ENCODE measurements at places on chromosomes 4 and X. TPM values are rescaled to one million over a fixed set of nuclear protein-coding genes. Genes with fewer than 3 reads are reported as not detected.

Gene PCDH7
- total RNA-seq, result 44.1 TPM

Gene FAM114A1
- total RNA-seq, result 507 TPM

Gene SCRG1
- under 0.01 TPM for total RNA-seq

Gene VSIG1
- not detected for total RNA-seq

Gene TGIF2LX
- total RNA-seq, result not detected

Gene GPRASP3
- 8.1 TPM for total RNA-seq

Gene NPNT
- not detected for total RNA-seq

- no peak for DNase-seq
Measured at GRCh38 chr4:123676890-123677229, 280.3 kb downstream of the SPRY1 start.

- DNase-seq, result no peak
Measured at GRCh38 chrX:137034508-137034872, 695 bp upstream of the GPR101 start.

DNA sequence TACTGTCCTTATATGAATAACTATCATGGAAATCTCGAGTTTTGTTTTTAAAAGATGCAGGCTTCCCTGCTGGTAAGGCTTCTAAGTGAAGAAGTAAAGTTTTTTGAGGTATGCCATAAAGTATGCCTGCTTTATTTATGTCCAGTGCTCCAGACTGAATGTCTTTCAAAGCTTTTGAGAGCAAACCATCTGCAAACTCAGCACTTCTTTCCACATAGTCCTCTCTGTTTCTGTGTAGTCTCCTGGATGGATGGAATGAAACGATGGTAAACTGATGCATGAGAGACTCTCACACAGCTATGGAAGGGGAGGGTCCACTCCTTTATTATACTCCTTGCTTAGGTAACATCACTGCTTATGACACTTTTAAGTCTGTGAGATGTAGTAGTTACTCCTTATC lies 73.7 kb downstream of the NCAPG start:
- DNase-seq, result no peak

GRCh38 chrX:112844250-112844649 lies 3.6 kb upstream of the AMOT start:
- peak; percentile 50 for DNase-seq

- DNase-seq, result peak; percentile 99
Measured at GRCh38 chr4:70687821-70688794, at the start of gene UTP3. Gene UTP3 (plus strand): TSS chr4:70688532. CDS start chr4:70688678, 146 bp downstream.

DNA sequence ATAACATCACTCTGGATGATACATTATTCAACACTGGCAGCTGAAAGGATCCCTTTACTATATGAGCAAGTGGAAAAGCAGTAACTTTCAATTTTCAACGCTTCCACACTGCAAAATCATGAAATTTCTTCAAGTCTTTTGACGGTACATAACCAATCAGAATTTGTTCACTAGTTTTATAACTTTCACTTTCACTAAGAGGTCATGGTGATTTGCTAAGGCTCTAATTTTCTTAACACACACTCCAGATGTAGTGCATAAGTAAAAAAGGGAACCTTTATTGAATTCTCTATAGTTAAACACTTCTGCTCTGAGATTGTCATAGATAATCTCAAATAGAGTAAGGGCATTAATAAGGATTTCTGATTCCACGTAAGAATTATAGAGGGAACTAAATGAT lies 4.1 kb downstream of the ARMCX2 start:
- no peak for DNase-seq

- DNase-seq, result peak; percentile 93
Measured at GRCh38 chr4:101367201-101367600, 19.9 kb upstream of the PPP3CA start.

DNA sequence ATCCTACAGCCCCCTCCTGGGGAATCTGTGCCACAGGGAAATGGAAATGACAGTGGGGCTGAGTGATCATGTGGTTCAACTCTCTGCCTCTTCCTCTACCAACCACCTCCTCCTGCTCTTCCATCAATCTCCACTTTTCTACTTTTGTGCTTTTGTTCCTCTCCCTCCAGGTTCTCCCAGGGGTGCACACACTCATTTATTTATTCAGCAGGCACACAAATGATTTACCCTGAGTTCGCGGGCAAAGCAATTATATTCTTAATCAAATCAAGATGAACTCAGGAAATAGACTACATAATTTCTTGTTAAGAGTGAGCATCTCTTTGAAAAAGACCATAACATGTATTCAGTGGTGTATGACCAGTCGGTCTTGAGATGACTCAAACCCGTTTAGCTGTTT lies 69.2 kb downstream of the VCX3A start:
- DNase-seq, result no peak

GRCh38 chr4:183505611-183506388 lies 942 bp downstream of the ING2 start:
- DNase-seq, result peak; percentile 84

DNA sequence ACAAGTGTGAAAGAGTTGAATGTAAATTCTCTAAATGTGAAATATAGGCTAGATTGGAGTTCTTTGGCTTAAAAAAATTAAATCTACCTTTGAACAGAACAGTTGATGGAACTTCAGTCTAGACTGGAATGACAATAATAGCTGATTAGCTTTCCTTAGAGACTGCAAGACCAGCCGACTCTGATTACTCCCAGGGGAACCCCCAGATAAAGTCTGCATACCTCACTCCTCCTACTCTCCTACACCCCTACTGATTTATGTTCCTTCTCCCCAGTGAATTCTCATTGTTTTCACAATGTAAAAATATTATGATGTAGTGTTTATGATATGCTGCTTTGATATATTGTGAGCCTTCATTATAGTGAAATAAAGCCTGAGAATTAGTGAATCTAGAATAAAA lies 241.3 kb downstream of the CFAP299 start:
- peak; percentile 6 for DNase-seq

GRCh38 chr4:26029568-26030131 lies 115.6 kb downstream of the SMIM20 start:
- no peak for DNase-seq

DNA sequence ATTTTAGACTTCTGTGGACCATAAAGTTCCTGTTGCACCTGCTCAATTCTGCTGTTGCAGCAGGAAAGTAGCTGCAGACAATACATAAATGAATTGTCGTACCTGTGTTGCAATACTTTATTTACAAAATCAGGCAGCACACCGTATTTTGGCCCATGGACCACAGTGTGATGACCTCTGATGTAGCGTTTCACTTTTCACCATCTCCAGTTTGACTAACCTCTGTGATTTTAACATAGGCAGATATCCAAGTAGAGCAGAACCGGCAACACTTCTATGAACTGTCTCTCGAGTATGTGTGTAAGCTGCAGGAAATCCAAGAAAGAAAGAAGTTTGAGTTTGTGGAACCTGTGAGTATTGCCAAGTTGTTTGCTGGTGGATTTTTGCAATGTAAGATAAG lies 132.7 kb downstream of the ARHGAP10 start:
- DNase-seq, result peak; percentile 24

DNA sequence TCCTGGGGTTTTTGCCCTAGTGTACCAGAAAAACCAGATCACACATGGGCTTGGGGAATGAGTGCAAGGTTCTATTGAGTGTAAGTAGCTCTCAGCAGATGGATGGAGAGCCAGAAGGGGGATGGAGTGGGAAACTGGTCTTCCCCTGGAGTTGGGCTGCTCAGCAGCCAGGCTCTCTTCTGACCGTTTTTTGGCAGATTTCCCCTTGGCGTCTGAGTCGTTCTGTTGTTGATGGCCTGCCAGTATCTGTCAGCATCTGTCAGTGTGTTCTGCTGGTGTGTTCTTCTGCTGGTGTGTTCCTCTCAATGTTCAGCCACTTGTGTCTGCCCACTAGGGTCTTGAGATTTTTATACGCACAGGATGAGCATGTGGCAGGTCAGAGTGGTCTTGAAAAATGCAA lies 633.9 kb upstream of the CPEB2 start:
- DNase-seq, result no peak

DNA sequence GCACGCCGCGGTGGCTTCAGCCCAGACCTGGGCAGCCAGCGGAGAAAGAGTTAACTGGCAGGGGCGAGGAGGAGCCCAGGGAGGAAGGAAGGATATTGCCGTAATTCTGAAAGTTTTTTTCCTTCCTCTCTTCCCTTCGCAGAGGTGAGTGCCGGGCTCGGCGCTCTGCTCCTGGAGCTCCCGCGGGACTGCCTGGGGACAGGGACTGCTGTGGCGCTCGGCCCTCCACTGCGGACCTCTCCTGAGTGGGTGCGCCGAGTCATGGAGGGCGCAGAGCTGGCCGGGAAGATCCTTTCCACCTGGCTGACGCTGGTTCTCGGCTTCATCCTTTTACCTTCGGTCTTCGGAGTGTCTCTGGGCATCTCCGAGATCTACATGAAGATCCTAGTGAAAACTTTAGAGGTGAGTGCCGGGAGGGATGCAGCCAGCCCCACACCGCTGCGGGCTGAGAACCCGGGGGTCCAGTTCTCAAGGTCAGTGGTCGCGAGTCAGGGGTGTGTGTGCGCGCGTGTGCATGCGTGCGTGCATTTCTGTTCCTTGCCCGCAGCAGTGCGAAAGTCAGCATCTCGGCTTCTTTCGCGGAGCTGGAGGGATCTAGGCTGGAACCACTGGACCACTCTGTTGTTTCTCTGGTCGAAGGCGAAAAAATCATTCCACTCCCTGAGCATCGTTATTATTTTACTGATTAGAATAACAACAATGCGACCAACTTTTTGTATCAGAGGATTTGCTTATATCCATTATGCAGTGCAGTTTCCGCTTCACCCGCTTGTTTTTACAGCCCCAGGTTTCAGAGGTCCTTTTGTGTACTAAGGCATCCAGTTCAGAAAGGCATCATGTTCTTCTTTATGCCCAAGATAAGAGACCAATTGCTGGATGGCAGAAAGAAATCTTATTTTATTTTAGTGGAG lies 709 bp downstream of the GPAT3 start:
- DNase-seq, result no peak
